ENCODE measurements at places on chromosomes 3 and 15.

DNA sequence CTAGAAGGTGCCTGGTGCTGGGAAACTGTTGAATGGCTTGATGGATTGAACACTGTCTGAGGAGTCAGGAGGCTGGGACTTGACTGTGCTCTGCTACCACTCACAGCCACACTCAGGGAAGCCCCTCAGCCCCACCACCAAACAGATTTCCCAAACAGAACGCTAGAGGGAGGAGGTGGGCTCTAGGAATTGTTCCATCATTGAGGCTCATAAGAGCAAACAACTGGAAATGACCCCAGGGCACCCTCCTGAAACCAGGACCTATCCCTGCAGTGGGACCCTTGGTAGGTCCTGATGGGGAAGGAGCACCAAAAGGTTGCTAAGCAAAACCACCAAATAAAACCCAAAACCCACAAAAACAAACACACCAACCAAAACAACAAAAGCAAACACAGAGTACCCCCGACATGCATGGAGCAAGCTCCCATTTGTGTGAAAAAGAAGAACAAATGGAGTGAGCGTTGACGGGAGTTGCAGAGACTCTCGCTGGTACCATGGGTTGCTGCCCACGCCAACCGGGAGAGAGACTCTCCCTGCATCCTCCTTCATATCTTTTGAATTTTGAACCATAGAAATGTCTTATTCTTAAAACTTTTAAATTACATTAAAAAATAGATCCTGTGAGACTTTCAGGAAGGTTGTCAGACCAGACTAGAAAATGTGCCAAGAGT is 45.6 kb downstream of the ABTB1 start:
- peaks cover 6% of the 10 kb centered on the region for H3K4me1 ChIP-seq
- no peaks in the 10 kb centered on the region for H3K27me3 ChIP-seq
- no peak overlapping the region for H3K4me3 ChIP-seq

DNA sequence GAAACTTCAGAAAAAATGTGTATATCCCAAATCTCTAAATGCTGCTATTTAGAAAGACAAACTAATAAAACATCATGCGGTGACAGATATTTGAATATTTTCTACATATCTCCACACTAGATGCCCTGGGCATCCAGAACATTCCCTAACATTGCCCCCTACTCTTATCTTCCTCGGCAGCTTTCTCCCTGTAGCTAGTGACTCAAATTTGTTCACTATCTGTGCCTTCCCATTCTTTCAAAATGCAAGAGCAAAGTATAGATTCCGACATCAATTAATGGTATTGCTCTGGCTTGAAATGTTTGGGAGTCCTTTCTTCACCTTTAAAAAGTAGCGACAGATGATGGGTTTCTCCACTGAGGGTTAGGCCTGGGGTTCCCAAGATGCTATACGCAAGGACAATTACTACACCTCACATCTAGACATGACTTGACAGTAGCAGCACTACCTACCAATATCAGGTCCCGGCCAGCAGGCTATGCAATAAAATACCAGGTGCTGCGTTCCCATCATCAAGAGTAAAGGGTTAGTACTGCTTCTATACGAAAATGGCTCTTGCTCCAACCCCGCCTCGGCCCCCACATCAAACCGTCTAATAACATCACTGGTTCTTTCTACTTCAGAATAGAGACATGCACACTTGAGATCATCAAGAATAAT is 631 bp downstream of the UBR1 start:
- H3K36me3 ChIP-seq: peaks cover 2% of the 10 kb centered on the region
- DNase-seq: no peak
- no peaks in the 10 kb centered on the region for H3K27me3 ChIP-seq
- H3K4me1 ChIP-seq: peaks cover 33% of the 10 kb centered on the region
- peak overlapping the region; percentile 65 for H3K27ac ChIP-seq
- H3K4me3 ChIP-seq: peak overlapping the region; percentile 65

DNA sequence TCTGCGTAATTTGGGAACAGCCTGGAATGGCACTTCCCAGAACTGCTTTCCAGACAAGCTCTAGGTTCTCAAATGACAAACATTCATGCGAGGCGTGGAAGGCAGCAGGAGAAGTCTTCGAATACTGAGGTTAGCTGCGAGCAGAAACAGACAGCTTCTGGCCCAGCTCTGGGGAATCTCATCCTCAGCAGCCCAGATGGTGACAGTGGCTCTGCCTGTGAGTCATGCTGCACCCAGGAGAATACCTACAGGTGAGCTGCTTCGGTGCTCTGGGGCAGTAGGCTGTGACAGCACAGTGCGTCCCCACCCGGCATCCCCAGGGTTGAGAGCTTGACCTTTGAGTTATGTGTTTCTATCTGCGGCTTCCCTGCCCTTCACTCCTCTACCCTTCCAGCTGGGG is 258.6 kb downstream of the KLF13 start:
- H3K4me1 ChIP-seq: no peaks in the 10 kb centered on the region
- H3K27ac ChIP-seq: no peak overlapping the region
- no peak for DNase-seq
- H3K4me3 ChIP-seq: no peak overlapping the region
- H3K36me3 ChIP-seq: no peaks in the 10 kb centered on the region

GRCh38 chr3:172692751-172693338 is 18.0 kb downstream of the NCEH1 start:
- DNase-seq: no peak
- no peaks in the 10 kb centered on the region for H3K27me3 ChIP-seq
- no peaks in the 10 kb centered on the region for H3K36me3 ChIP-seq
- H3K4me3 ChIP-seq: no peak overlapping the region
- no peak overlapping the region for H3K27ac ChIP-seq

DNA sequence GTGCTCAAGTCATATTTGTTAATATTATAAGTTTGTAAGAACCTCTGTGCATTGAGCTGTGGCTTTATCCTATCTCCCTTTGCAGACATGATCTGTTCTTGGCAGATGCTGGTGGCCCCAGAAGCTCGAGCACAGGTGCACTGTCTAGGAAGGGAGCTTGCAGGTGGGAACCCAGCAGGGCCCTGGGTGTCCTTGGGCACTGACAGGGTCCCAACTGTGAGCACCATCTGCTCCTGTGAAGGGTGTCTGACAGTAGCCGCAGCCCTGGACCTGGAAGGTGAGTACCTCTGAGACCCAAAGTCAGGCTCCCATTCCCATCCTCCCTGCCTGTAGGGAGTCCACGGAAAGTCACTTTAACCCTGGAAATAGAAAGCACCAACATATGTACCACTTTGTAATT is 2.4 kb upstream of the REC114 start:
- H3K4me3 ChIP-seq: no peak overlapping the region
- H3K27me3 ChIP-seq: no peaks in the 10 kb centered on the region
- no peaks in the 10 kb centered on the region for H3K4me1 ChIP-seq
- no peaks in the 10 kb centered on the region for H3K36me3 ChIP-seq
- DNase-seq: no peak

- peaks cover 32% of the 10 kb centered on the region for H3K4me1 ChIP-seq
- DNase-seq: no peak
- no peak overlapping the region for H3K27ac ChIP-seq
- no peaks in the 10 kb centered on the region for H3K27me3 ChIP-seq
- H3K36me3 ChIP-seq: peaks cover 3% of the 10 kb centered on the region
Observed at GRCh38 chr3:11602239-11602840, 41.4 kb downstream of the VGLL4 start.

- no peaks in the 10 kb centered on the region for H3K36me3 ChIP-seq
- no peaks in the 10 kb centered on the region for H3K4me1 ChIP-seq
- DNase-seq: no peak
- no peak overlapping the region for H3K4me3 ChIP-seq
- no peak overlapping the region for H3K27ac ChIP-seq
Observed at GRCh38 chr3:44329946-44330345, 8.6 kb upstream of the TCAIM start.

DNA sequence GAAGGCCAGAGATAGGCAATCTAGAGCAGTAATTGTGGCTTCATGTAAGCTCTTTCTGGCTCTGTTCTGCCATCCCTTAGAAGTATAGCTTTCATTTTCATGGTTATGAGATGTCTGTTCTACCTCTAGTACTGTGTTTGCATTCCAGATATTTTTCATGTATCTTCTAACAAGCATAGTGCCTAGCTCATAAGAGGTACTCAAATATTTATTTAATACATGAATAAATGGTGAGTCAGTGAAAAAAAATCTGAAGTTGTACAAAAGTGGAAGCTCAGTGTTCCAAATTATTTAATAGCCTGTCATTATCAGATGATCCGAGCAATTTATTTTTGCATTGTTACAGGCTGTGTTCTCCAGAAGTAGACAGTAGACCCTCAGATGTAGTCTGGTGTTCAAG is 64.3 kb downstream of the OXSM start:
- no peak overlapping the region for H3K4me3 ChIP-seq
- peaks cover 5% of the 10 kb centered on the region for H3K4me1 ChIP-seq
- no peaks in the 10 kb centered on the region for H3K27me3 ChIP-seq
- H3K27ac ChIP-seq: no peak overlapping the region
- DNase-seq: no peak

GRCh38 chr3:31465999-31466398 is 66.7 kb upstream of the STT3B start:
- H3K4me3 ChIP-seq: no peak overlapping the region
- no peaks in the 10 kb centered on the region for H3K36me3 ChIP-seq
- no peaks in the 10 kb centered on the region for H3K4me1 ChIP-seq
- peaks cover 6% of the 10 kb centered on the region for H3K27me3 ChIP-seq
- DNase-seq: no peak
- no peak overlapping the region for H3K27ac ChIP-seq

DNA sequence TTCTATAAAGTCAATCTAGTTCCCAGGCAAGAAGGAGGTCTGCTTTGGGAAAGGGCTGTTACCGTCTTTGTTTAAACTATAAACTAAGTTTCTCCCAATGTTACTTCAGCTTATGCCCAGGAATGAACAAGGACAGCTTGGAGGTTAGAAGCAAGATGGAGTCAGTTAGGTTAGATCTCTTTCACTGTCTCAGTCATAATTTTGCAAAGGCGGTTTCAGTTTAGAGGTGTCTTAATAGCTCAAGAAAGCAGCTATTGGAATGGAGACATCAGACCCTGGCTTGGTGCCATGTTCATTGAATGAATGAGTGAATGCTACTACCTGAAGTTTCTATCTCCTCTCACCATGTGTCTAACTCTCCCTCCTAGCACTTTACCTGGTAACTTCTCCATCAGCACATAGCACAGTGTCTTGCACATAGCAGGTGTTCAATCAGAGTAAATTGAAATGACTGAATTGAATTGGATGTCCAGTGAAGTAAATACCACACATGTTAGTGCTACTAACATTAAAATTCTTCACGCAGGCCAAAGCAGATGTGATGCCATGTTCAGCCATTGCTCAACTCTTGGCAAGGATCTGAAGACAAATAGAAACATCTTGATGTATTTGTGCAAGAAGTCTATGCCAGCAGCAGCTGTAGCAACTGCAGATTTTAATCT is 28.2 kb downstream of the CLEC3B start:
- no peak for DNase-seq
- no peaks in the 10 kb centered on the region for H3K36me3 ChIP-seq
- no peak overlapping the region for H3K4me3 ChIP-seq

DNA sequence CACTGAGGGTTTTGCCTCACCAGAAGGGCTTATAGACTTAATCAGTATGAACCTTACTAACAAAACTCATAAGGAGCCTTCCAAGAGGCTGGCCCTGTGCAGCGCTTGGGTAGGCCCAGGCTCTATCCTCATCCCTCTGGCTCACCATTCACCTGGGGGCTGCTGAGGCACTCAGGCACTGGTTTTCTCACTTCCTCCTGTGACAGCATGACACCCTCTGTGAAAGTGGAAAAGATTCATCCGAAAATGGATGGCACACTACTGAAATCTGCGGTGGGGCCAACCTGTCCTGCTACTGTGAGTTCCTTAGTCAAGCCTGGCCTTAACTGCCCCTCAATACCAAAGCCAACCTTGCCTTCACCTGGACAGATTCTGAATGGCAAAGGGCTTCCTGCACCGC is 41.3 kb downstream of the PSMD6 start:
- H3K4me1 ChIP-seq: peaks cover 31% of the 10 kb centered on the region
- peaks cover 29% of the 10 kb centered on the region for H3K36me3 ChIP-seq
- H3K27ac ChIP-seq: no peak overlapping the region
- DNase-seq: no peak
- no peaks in the 10 kb centered on the region for H3K27me3 ChIP-seq

- no peak overlapping the region for H3K4me3 ChIP-seq
- no peak for DNase-seq
- peaks cover 15% of the 10 kb centered on the region for H3K4me1 ChIP-seq
- H3K27ac ChIP-seq: no peak overlapping the region
Observed at GRCh38 chr15:51189669-51190385, 95.1 kb upstream of the TNFAIP8L3 start.

- no peak overlapping the region for H3K4me3 ChIP-seq
- no peaks in the 10 kb centered on the region for H3K27me3 ChIP-seq
- H3K4me1 ChIP-seq: no peaks in the 10 kb centered on the region
- H3K36me3 ChIP-seq: peaks cover 3% of the 10 kb centered on the region
- no peak for DNase-seq
- H3K27ac ChIP-seq: no peak overlapping the region
Observed at GRCh38 chr3:183028416-183028815, 48.1 kb upstream of the DCUN1D1 start.

DNA sequence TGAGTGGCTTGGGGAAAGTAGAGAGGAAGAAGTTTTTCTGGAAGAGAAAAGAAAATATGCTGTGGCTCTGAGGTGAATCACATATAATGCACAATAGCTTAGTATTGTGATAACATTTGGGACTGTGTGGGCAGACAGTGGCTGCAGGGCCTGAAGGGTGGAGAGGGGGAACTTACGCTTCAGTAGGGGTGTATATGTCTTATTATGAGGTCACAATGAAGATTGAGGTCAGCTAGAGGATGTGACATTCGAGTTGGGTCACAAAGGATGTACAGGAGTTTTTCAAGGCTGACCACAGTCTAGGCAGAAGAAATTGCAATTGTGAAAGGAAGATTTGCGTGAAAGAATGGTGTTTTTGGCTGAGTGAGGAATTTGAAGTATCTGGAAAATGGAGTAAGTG is 414.8 kb downstream of the LPP start:
- H3K27me3 ChIP-seq: no peaks in the 10 kb centered on the region
- peaks cover 1% of the 10 kb centered on the region for H3K36me3 ChIP-seq
- DNase-seq: no peak
- no peak overlapping the region for H3K4me3 ChIP-seq

DNA sequence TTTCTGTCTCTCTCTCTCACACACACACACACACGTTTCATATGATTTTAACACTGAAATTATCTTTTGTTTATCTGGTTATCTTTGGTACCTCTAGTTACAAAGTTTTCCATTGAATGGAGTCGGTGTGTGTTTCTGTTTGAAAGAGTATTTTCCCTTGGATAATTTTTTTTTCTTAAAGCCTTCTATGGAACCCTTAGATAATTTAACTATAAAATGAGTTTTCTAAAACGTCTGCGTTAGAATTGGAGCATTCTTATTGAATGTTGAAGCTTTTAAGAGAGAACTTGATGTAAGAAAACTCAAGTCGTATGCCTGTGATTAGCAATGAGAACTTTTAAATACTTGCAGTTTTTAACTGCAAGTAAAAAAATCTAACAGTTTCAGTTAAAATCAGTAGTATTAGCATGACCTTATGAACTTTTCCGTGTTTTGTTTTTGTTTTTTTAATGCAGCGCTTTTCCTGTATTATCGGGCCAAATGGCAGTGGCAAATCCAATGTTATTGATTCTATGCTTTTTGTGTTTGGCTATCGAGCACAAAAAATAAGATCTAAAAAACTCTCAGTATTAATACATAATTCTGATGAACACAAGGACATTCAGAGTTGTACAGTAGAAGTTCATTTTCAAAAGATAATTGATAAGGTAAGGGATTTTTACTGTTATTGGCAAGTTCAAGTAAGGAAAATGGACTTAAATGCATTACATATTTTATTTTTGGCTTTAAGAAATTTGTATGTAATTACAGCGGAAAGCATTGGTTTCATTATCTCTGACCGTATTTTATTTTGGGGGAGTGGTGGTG is 3.0 kb downstream of the SMC4 start:
- H3K27ac ChIP-seq: peak overlapping the region; percentile 96
- H3K4me3 ChIP-seq: peak overlapping the region; percentile 72
- DNase-seq: no peak
- H3K36me3 ChIP-seq: peaks cover under 1% of the 10 kb centered on the region

Data from keratinocyte (primary cell).